NCI-H446 treated with DMSO at 0.1 percent for 48 hours (cell line): ENCODE measurements at places on chromosomes 1 and 21.

GRCh38 chr1:65471861-65472332, 51.4 kb downstream of the LEPR start:
- DNase-seq: peak; percentile 46

DNA sequence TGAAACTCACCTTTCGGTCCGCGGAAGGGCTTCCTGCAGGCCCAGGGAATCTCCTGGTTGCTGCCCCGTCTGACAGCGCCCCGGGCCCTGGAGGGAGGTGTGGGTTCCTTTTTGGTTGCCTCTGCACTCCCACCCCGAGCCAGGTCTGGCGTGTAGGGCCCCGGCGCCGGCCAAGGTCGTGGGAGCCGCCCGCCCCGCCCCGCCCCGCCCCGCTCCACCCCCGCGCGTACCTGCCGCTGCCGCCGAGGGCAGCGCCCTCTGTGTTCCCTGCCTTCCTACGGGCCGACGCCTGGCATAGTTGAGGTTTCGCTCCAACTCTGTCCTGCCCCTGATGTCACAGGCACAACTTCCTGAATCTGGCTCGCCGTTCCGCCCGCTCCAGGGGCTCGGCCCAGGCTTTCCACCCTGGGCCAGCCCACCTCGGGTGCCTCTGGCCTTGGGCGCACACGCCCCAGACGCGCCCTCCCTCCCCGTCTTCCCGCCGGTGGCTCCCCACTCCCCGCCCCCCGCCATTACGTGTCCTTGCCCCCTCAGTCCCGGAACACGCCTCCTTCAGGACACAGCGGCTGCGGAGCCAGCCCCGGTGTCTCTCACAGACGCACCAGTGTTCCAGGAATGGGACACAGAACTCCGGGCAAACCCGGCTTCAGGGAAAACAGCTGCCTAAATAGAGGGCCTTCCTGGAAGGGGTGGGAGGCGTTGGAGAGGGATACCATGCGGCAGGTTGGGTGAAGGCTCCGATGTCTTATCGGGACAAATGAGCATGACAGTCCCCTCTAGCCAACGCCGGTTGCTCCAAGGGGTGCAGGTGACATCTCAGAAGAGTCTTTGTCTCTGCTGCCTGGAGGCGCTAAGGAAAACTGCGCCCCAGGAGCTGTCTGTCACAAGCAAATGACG, at the start of gene KIAA0040:
TSS of gene KIAA0040 (minus strand) at position 147 of the 897 bp plus-strand sequence. CDS start 31,763 bp downstream, outside the sequence.
- no peak for DNase-seq

- no peak for DNase-seq
These were observed 1.9 kb upstream of the MYBPH start for GRCh38 chr1:203177470-203178039.

- DNase-seq: no peak
These were observed 27.1 kb downstream of the CFAP57 start for GRCh38 chr1:43199093-43199726.

DNA sequence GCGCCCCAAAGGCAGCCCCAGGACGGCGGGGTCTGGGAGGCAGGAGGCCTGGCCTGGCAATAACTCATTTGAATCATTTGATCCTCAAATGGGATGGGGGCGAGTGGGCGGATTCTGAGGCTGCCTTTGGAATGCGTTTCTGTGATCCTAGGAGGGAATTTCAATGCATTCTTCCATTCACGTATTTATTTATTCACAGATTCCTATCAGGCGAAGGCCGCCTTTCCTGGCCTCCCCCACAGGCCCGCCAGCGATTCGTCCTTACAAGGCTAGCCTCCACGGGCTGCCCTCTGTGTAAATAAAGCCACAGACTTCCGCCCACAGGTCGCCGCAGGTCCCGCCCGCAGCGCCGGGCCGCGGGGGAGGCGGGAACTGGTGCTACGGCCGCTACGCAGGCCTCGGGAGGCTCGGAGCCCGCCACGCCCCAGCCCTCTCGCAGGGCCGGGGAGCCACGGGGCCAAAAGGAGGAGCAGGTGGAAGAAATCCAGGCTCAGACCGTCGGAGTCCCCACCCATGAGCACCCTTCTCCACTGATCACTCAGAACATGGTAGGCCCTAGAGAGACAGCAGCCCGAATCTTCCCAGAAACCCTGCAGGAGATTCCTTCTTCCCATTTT, 31.3 kb upstream of the JUN start:
- DNase-seq: no peak

DNA sequence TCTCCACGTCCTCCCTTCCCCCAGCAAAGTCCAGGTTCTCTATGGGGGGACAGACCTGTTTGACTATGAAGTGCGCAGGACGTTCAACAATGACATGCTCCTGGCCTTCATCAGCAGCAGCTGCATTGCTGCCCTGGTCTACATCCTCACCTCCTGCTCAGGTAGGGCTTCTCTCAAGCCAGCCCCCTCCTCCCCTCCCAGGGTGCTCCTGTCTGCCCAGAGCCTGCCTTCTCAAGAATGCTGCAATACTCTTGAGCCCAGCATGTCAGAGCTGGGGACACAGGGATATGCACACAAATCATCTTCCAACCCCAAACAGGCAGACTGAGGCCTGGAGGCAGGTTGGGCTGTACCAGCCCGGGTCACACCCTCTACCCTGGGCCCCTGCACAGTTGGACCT, 35.4 kb downstream of the DISP3 start:
- no peak for DNase-seq

- DNase-seq: no peak
These were observed 9.1 kb downstream of the AHDC1 start for GRCh38 chr1:27594564-27595510.

- no peak for DNase-seq
These were observed 23.4 kb upstream of the TSPAN2 start for GRCh38 chr1:115112496-115113375.

- DNase-seq: no peak
These were observed 8.7 kb downstream of the RGS18 start for GRCh38 chr1:192167011-192167410.

- DNase-seq: no peak
These were observed 413.1 kb downstream of the PTPRU start for GRCh38 chr1:29649189-29650040.

DNA sequence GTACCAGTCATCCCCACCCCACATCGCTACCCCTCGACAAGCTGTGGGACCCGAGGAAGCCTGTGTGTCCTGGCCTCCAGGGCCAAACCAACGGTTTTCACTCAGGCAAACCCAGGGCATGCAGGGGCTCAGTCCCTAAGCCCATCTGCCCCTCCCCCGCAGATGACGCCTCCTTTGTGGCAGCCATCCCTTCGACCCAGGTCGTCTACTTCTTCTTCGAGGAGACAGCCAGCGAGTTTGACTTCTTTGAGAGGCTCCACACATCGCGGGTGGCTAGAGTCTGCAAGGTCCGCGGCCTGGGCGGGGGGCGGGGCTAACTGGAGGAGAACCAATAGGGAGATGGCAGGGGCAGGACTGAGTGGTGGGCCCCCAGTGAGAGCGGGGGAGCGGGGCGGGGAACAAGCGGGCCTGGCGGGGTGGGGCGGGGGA, 7.4 kb downstream of the SEMA4A start:
- peak; percentile 31 for DNase-seq

DNA sequence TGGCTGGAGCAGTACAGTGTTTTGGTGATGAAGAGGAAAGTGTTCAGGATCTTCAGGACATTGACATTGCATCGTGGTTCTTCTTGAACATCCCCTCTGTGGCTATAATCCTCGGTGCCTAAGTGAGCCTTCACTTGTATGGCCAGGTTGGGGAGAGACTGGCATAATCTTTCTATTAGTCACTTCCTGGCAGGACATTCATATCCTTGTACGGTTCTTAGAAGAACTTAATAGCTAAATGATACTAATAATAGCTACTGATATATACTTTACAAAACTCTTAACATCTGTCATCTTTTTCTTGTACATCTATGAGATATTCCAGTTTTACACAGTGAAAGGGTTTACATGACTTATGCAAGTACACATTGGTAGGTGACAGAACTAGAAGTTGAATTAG, 35.8 kb downstream of the CELF3 start:
- DNase-seq: no peak

DNA sequence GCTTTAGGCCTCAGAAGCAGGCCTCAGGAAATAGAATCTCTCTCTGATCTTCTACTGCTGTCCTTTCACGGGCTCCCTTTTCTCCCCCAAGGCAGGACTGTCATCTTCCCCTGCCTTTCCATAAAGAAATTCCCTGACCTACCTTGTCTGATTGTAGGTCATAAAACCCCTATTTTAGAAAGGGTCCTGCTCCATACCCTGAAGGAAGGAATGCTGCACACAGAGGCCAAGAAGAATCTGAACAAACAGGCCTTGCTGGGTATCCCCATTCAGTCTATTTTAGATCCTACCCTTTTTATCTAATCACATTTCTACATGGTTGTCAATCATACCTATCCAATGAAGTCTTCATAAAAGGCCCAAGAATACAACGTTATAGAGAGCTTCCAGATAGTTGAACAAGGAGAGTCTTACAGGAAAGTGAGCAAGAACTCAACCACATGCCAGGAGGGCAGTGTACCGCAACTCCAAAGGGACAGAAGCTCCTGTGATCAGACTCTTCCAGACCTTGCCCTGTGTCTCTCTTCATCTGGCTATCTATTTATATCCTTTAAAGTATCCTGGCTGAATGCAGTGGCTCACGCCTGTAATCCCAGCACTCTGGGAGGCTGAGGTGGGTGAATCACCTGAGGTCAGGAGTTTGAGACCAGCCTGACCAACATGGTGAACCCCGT, 93.1 kb downstream of the SLC16A1 start:
- no peak for DNase-seq

DNA sequence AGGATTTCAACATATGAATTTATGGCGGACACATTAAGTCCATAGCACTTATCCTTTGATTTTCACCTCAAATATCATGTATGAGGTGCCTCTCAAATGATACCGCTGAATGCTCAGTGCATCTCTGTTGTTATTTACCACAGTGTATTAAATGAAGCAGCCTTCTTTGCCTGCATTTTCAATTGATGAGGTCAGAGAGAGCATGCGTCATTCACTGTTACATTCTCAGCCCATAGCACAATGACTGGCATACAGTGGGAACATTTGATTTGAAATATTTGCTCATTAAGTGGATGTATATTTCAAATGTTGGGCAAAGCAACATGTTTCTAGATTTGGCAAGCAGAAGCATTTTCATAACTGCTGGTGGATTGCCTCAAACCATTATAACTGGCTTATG, 45.7 kb downstream of the LRRC7 start:
- no peak for DNase-seq

- no peak for DNase-seq
These were observed 13.0 kb upstream of the PADI1 start for GRCh38 chr1:17191990-17192242.

DNA sequence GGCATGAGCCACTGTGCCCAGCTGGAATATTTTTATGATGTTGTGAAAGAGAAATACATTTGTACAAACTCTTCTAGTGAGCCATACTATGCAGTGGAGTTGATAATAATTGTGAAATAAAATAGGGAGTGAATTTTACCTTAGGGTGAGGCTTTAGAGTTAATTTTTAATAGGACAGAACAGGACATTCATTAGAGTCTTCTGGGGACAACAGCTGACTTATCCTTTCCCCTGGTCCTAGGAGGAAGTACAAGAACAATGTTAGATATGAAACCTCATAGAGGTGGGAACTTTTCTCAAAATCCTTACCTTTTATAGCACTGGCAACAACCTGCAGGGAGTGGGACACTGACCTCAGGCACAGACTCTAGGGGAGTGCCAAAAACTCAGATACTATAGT, 21.9 kb downstream of the HAO2 start:
- DNase-seq: no peak

DNA sequence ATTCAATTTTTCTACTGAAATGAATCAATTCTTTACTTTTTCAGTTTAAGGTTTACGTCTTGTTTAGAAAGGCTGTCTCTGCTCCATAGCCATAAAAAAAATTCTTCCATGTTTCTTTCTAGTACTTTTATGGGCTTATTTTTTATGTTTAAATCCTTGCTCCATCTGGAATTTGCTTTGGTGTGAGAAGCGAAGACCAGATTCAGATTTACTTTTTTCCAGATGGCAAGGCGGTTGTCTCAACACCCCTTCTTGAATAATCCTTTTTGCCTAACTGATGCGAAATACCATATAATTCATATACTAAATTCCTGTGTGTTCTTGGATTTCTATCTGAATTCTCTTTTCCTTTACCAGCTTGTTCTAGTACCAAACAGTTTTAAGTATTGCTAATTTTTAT, 101.5 kb downstream of the C1orf94 start:
- no peak for DNase-seq

DNA sequence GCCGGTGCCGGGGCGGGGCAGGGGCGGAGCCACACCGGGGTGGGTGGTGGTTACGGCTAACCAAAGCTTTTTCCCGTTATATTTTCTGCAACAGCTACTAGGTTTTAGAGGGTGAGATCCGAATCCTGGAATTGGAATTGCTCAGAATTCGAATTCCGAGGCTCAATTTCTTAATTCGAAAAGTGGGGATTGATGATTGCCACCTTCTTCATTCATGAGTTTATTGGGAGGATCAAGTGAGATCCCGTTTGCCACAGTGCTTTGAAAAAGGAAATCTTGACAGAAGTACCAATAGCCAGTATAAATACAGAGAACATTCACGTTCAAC, 207 bp upstream of the SVBP start:
- DNase-seq: no peak

DNA sequence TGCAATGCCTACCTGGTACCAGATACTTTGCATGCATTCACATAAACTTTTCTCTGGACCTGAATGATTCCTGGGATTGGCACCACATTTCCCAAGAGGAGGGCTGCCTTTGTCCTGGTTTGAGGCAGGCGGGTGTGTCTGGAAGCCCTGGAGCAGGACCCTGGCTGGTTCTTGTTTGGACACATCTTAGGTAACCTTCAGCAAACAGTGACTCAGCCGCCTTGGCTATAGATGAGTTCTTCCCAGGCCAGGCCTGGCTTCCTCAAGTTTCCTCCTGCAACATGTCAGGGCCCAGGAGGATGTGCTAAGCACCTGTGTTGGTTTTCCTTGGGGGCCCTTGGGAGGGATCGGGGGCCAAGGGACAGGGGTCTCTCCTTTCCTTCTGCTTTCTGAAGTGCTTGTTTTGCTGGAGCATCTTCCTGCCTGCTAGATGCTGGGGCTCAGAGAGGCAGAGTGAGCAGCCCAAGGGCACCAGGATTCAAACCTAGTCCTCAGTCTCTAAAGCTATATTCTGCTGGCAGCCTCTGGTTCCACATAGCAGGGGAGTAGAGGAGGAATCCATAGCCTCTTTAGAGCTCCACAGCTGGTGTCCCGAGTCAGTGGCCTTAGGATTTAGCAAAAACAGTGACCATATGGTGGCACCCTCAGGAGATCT, 38.2 kb downstream of the PAX7 start:
- no peak for DNase-seq

GRCh38 chr1:184646824-184647223, 107.8 kb downstream of the EDEM3 start:
- DNase-seq: no peak
